Karpas-422 (cell line): ENCODE measurements at places on chromosomes 7 and 10.

DNA sequence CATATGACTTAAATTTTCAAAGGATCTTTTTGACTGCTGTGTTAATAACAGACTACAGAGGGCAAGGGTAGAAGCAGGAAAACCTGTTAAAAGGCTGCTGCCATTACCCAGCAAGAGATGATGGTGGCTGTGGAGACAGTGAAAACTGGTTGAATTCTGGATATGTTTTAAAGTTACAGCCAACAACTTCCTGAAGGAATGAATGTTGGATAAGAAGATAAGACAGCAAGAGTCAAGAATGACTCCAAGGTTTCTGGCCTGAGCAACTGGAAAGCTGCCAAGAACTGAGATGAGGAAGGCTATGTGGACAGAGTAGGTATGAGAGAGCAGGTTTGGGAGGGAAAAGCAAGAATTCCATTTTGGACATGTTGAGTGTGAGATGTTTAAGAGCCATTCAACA, 19.1 kb downstream of the CNOT4 start:
- no peak for DNase-seq

DNA sequence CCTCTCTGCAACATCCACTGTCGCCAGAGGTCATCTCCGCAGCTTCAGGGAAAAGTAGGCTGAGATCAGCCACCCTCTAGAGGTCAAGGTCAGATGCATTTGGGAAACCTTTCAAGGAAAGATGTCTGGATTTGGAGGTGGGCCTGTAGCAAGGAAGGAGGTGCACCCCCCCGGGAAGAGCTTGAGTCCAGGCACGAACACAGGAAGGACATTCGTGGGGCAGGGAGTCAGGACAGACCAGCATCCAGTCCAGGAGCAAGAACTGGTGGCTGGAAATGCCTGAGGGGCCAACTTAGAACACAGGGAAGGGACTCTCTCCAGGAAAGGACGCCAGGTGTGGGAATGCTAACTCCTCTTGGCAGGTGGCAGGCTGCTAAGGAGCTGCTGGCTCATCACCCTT, 614.1 kb upstream of the MGMT start:
- DNase-seq = no peak

GRCh38 chr7:131021460-131021859, 287.5 kb upstream of the KLF14 start:
- DNase-seq = no peak

DNA sequence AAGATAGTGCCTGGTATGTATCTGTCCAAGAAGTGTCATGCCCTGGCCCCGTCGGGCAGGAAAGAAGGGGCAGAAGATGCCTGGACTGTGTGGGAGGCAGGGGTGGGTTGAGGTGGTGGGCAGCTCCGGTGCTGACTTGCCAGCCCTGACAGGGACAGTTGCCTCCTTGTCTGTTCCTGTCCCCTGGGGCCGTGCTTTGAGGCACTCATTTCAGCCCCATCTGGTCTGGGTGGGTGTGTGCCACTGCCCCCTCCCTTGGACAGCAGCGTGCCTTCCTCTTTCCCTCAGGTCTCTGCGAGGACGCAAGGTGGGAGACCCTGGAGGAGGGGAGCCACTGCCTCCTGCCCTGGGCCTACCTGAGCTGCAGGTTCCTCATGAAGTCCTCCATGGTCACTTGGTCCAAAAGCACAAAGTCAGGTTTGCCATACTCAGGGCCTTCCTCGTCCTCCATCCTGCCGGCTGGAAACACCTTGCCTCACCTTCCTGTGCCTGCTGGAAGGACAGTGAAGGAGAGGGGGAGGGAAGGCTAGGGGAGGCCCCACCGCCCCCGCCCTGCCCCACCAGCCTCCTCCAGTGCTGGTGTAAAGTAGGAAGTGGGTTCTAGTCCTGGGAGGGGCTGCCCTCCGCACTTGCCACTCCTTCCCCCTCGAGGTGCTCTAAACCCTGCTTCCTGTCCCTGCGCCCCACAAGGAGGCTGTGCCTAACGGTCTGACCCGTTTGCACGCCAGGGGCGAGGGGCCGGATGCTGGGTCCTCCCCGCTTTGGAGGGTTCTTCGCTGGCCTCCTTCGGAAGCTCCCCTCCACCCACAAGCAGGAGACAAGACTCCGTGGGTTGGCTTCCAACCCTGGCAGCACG, at the start of gene MYO1G:
MYO1G (minus strand) TSS at position 505 of the 856 bp plus-strand sequence; CDS start at position 451, 54 bp downstream.
- DNase-seq = peak; percentile 94

GRCh38 chr7:139452958-139453672, 30.4 kb downstream of the KLRG2 start:
- peak; percentile 12 for DNase-seq

DNA sequence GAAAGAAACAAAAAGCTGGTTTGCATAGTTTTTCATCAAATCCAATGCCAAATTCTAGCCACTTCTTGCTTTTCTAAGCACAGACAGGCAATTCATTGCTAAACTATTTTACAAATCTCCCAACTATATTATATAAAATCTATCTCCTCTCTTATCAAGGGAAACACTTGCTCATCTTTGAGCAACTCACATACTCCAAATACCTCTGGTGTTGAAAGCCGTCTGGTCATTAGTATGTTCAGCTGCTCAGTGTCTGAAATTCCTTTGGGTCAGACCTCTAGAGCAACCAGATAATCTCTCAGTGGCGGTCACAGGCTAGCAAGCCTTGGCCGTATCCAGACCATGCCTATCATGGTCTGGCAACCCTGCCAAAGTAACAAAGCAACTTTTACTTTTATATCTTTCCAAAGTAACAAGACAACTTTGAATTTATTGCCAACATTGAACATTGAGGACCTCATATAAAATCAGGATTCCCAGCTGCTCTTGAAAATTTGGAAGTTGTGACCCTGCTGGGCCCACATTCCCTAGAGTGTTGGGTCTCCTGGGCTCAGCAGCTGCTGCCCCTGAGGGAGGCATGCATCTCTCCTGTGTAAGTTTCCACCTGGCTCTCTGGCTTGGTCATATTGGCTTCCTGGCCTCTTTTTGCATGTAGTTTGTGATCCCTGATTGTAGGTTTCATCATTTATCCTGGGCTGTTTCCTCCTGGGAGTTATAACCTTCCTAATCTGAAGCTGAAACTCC, 56.8 kb upstream of the LANCL2 start:
- DNase-seq = no peak

GRCh38 chr7:155962191-155962967, 150.1 kb upstream of the SHH start:
- DNase-seq = no peak

- no peak for DNase-seq
Observed at GRCh38 chr7:85376589-85376988, 189.7 kb upstream of the SEMA3D start.
